ENCODE measurements at places on chromosomes 2 and 18.

- no peak for DNase-seq
These were observed 146.9 kb downstream of the TTC32 start for GRCh38 chr2:19754907-19755306.

- DNase-seq = no peak
These were observed 124.5 kb downstream of the MIB1 start for GRCh38 chr18:21865043-21865442.

- DNase-seq = no peak
These were observed 14.9 kb upstream of the E2F6 start for GRCh38 chr2:11480859-11481258.

- peak; percentile 10 for DNase-seq
These were observed 68.3 kb upstream of the ZNF521 start for GRCh38 chr18:25420077-25420825.

- no peak for DNase-seq
These were observed 50.7 kb downstream of the MGAT5 start for GRCh38 chr2:134304394-134305108.

DNA sequence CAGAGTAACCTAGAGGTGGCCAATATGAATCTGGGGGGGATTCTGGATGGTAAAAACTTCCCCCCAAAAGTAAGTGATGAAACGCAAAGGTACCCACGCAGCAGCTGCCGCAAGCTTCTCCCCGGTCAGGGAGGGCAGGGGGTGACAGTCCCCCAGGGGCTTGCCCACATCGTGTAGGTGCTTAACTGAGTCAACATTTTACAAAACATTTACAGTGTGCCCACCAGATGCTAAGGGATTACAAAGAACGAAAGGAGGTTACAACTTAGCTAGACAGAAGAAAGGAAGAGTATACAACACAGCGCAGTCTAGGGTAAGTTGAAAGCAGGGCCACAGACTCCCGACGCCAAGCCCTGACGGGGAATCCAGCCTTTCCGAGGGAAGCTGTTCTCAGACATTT is 45.6 kb downstream of the LPIN2 start:
- no peak for DNase-seq

GRCh38 chr2:240324312-240325015 is 111.0 kb upstream of the GPC1 start:
- no peak for DNase-seq

DNA sequence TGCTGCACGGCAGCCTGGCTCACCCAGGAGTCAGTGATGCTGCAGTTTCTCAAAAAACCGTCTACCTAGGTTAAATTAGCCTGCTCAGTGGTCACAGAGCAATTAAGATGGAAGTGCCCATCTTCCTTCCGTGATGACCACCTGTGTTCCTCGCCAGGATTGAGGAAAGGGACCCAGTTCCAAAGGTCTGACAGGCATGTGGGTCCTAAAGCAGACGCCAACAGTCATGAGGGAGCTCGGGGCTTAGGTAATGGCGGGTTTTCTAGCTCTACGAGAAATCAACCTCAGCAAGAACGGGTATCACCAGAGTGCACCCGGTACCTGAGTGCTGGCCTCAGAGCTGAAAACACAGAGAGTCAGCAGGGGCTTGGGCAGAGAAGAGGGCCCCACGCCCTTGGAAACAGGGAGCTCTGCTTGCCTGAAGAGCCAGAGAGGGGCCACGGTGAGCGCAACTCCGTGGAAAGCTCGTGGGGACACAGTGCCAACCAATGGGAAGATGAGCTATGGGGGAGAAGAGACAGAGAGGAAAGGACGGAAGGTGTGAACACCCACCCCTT is 34.3 kb upstream of the DNMT3A start:
- no peak for DNase-seq

DNA sequence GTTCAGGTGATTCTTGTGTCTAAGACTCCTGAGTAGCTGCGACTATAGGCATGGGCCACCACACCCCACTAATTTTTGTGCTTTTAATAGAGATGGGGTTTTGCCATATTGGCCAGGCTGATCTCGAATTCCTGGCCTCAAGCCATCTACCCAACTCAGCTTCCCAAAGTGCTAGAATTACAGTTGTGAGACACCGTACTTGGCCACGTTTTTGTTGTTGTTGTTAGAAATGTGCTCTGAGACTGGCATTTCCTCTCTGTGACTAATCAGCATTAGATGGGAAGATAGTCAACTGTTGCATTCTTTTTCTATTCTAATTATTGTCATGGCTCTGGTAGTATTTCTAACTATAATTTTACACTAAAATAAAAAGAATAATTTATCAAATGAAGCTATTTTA is 191.7 kb downstream of the CAMKMT start:
- peak; percentile 30 for DNase-seq

- no peak for DNase-seq
These were observed 1.4 kb downstream of the ARL4C start for GRCh38 chr2:234495251-234496054.

DNA sequence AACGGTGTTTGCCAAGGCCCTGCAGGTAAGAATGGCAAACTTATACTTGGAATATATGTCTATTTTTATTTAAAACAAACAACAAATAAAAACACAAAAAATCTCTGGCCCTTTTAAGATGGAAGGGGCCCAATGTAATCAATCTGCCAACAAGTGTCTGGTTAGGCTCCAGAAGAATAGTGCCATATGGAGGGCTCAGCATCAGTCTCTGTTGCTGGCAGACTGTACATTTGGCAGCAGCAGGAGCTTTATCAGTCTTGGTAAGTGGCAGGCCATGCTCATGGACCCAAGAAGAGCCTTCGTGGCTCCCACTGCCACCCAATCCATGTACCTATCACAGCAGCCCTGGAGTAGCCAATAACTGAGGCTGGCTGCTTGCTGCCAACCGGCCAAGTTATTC is 101.1 kb downstream of the GALNT3 start:
- DNase-seq = no peak

GRCh38 chr2:217774232-217774631 is 228.6 kb downstream of the TNS1 start:
- no peak for DNase-seq

DNA sequence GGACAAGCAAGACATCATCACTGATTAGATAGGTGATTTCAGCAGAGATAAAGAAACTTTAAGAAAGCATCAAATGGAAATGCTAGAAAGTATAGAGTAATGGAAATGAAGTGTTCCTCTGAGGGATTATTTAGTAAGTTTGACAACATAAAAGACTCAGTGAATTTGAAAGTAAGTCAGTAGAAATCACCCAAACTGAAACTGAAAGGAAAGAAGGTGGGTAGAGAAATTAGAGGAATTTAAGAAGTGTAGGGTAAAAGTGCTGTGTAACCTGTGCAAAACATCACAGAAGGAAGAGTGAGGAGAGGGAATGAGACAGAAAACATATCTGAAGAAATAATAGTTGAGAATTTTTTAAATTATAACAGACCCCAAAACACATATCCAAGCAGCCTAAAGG is 343.1 kb downstream of the CBLN2 start:
- no peak for DNase-seq

DNA sequence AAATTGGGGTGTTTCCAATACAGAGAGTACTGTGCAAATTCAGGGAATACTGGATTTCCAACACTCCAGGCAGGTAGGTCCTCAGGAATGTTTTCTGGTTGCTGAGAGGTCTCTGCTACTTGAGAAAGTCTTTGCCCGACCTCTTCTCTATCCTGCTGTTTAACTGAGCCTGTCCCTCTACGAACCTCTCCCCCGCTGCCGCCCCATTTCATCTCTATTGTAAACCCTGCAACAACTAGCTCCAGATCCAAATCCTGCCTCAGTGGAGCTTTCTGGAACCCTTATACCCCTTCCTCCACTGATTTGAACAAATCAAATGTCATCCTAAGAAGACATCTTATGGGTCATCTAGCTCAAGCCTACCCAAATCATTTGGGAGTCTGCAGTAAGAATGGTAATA is 1.3 kb downstream of the EIF4E2 start:
- no peak for DNase-seq

GRCh38 chr2:136666-137065 is 90.4 kb upstream of the FAM110C start:
- no peak for DNase-seq

GRCh38 chr2:121197369-121198091 is 87.5 kb downstream of the TFCP2L1 start:
- DNase-seq = no peak

DNA sequence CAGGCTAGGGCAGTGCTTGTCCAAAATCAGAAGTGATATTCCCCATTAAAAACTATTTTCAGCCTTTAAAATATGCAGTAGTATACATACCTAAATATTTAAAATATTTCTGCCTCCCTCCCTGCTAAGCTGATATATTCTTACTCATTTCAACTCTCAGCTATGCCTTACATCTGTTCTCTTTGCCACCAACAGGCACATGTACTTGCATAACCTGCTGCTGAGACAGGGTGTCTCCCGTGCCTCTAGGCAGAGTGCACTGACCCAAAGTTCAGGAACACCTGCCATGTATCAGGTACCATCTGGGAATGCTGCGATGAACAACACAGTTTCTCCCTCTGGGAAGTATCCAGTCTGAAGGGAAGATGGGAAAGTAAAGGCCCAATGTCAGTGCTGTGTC is 91.7 kb downstream of the STK39 start:
- no peak for DNase-seq

GRCh38 chr2:192140236-192140839 is 54.4 kb downstream of the TMEFF2 start:
- no peak for DNase-seq

DNA sequence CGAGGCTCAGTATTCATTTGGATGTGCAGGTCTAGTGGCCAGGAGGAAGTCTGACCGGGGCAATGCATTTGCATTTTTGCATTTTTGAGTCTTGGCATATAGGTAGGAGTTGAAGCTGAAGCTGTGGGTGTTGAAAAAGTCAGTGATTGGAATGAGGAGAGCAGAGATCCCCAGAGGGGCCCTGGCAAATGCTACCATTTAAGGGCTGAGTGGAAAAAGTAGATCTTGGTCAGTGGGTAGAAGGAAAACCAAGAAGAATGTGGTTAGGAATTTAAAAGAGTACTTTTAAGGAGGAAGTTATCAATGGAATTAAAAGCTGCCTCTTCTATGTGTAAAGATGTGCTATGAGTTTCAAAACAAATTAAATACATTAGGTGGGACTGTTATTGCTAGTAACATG is 143.0 kb downstream of the ZEB2 start:
- peak; percentile 28 for DNase-seq

- DNase-seq = no peak
These were observed 20.9 kb downstream of the SLC8A1 start for GRCh38 chr2:40430776-40431599.

DNA sequence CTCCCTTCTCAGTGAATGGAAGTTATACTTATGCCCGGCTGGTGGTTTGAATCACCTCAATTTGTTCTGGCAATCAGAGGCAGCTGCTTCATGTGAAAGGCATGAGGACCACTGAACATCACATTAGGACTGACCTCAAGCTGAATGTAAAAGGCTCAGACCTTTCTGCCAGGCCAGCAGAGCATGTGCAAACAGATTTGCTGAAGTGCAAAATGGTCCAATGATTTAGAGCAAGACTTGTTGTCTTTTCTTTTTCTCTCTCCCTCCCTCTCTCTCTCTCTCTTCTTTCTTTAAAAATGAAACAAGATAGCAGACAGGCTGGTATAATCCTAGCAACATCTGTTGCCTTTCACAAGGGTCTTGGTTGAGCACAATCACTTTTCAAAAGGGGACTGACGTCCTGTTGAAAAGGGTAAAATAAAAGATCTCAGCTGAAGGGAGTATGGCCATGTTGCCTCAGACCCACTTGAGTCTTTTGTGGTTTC is 13.3 kb upstream of the CDH7 start:
- DNase-seq = no peak

DNA sequence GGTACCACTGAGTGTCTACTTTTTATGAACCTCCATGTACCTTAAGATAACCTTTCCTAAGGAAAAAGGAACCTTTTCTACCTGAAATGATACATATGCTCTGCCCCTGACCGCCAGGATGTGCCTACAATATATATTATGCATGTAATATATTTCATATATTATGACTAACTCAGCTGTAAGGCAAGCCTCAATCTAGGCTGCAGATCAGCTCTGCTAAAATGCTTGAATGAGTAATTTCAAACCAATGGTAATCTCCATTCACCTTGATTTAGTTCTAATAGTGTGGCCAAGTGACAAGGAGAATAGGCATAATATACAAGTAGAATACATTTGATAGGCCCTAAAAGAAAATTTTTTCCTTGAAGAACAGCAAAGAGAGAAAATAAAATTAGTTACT is 101.8 kb downstream of the DPP4 start:
- DNase-seq = no peak

DNA sequence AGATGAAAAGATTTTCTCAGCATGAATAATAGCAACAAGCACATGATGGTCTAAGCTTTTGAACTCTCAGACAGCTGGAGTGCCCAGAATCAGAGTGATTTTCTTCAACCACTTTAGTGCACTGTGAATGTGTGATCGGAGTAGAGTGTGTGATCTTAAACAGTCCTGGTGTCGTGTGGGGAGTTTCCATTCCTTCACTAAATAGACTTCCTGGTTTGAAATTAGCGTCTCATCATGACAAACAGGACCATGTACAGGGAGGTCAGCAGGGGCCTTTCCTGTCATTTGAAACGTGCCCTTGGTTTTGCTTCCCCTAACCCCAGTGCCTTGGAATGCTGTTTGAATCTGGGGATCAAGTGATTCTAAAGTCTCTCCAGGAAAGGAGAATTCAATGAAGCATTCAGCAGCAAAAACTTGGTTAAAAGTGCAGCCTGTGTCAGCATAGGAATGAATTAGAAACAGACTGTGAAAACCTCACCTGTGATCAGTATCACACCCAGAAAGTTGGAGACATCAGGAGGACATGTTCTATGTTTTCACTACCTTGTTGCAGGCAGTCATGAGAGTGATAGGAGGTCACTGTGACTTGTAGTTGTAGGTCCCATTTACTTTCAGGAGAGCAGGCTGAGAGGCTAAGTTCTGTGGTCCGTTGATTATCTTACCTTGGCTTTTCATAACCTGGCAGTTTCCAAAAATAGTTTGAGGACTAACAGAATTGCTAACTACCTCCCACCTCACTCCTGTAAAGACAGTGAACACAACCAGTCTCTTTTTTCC is 400.3 kb downstream of the MTX2 start:
- DNase-seq = no peak

GRCh38 chr2:164979113-164979512 is 23.8 kb upstream of the SLC38A11 start:
- no peak for DNase-seq

DNA sequence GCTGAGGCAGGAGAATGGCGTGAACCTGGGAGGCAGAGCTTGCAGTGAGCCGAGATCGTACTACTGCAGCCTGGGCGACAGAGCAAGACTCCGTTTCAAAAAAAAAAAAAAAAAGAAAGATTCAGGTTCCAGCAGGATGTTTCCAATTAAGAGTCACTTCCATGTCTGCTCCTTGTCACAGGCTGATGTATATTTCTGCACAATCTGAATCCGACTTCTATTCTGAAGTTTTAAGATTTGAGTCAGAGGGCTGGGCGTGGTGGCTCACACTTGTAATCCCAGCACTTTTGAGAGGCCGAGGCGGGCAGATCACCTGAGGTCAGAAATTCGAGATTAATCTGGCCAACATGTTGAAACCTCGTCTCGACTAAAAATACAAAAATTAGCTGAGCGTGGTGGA is 24.7 kb downstream of the SNRPD1 start:
- no peak for DNase-seq

Data from fibroblast of skin of left quadriceps (primary cell).